ENCODE measurements at places on chromosomes 16 and 17.

DNA sequence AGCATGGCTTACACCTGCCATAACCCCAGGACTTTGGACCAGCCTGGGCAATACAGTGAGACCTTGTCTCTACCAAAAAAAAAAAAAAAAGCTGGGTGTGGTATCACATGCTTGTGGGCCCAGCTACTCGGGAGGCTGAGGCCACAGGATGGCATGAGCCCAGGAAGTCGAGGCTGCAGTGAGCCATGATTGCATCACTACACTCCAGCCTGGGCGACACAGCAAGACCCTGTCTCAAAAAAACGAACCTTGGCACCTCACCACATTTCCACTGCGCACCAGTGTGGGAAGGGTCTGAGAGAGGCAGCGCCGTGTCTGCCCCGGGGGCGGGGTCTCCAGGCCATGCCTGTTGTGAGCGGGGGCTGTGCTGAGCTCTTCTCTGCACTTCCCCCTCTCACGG lies 6.3 kb downstream of the ACSF3 start:
- DNase-seq, result peak; percentile 18

GRCh38 chr17:61000911-61001310 lies 323.3 kb downstream of the BCAS3 start:
- DNase-seq, result no peak

GRCh38 chr16:64122177-64122576 lies 999.7 kb downstream of the CDH11 start:
- DNase-seq, result no peak

DNA sequence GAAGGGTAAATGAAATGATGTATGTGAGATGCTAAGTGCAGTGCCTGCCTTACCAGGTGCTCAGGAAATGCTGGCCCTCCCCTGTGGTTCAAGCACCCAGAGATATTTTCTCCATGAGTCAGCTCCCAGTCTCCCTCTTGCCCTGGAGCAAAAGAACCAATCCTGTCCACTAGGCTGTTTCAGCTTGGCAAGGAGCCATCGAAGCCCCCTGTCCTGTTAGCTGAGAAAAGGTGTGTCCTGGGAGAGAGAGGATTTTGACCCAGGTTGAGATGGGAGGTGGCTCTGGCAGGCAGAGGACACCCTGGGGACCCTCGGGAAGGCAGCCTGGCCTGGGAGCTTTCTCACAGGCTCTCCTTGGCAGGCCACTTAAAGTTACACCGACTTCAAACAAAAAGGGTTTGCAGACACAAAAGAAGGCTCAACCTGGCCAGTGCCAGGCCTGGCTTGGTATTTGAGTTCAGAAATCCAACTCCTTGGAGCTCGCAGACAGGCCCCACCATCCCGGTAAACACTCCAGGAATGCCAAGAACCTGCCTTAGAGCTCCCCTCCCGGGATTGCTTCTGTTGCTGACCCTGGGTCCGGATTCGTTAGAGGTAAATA lies 29.6 kb downstream of the NTN1 start:
- no peak for DNase-seq

Data from activated CD4-positive, alpha-beta T cell treated with anti-CD3 and anti-CD28 coated beads, Interleukin-2, amount 50 U/mL, for 1 hour (primary cell).